Suppressor macrophage treated with lipopolysaccharide for 1 hour (primary cell): ENCODE measurements at places on chromosomes 2 and 18.

GRCh38 chr2:43302182-43302960 lies 76.0 kb upstream of the ZFP36L2 start:
- no peak for DNase-seq

DNA sequence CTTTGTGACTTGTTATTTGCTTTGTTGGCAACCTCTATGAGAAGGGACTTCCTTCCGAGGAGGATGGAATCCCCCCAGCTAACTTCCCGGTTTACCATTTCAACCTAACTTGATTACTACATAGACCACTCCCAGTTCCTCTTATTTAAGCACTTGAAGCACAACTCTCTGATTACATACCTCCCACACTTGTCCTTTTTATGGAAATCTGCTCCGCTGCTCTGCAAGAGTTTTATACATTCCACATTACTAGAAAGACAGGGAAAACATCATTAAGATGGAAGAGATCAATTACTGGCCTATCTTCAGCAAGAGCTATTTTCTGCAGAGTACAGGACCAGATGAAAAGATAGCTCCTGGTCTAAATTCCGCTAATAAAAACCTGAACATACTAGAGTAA lies 160.0 kb upstream of the PGAP1 start:
- peak; percentile 95 for DNase-seq

DNA sequence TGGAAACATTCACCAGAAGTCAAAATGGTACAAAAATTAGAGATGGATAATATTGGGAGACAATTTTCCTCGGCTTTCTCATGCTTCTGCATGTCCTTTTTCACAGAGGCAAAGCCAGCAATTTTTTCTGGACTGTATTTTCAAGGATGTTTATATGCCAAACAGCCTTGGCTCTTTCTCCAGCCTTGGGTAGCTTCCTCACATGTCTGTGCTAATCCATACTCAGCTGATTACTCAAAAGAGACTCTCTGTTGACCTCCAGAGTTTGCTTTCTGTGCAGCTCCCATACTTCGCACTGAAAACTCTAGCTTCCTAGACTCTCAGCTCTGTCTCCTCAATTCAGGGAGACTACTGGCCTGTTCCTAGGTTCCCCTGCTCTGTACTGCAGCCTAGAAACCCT lies 10.6 kb downstream of the C18orf63 start:
- DNase-seq: no peak

- peak; percentile 80 for DNase-seq
These were observed 10.8 kb downstream of the MLPH start for GRCh38 chr2:237497838-237498186.

DNA sequence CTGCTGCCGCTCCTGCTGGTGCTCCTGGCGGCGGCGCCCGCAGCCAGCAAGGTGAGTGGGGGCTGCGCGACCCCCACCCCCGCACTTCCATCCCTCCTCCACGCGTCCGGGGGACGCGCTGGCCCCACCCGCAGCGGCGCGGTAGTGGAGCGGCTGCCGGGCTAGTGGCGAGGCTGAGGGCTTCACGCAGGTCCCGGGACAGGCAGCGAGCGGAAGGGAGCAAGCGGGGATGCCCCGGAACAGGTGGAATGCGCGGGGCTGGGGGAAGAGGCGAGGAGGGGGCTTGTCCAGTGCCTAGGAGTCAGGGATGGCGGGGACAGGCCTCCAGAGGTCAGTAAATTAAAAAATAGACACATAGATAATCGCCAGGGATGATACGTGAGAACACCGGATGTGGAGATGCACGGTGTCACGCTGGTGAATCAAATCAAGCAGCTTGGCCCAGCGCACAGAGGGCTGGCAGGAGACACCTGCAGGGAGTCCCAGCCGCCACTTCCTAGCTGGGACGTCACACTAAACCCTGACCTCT lies 403 bp downstream of the COL4A3 start:
- no peak for DNase-seq

DNA sequence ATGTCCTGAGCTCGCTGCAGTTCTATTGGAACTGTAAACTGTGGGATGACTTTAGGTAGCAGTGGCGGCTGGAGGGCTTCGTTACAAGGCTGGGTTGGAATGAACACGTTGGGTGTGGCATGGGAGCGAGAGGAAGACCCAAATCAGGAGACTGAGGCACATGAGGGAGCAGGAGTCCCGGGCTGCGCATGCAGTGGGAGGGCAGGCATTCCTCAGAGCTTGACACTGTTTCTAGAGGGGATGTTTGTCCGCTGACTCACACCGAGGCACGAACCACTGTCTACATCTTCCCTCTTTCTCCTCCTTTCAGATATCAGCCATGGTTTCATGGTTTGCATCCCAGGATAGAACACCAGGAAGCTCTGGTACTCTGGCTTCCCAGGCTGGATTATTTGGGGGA lies 40.6 kb upstream of the LAMA1 start:
- no peak for DNase-seq

GRCh38 chr18:62196980-62197379 lies 9.9 kb downstream of the RELCH start:
- DNase-seq: no peak

GRCh38 chr18:70506511-70506910 lies 217.7 kb downstream of the SOCS6 start:
- no peak for DNase-seq

- DNase-seq: no peak
These were observed 60.2 kb downstream of the TRPM8 start for GRCh38 chr2:233977296-233977837.
